ENCODE measurements at places on chromosomes 5 and 9.
A peak's percentile ranks its signal among the peaks of the same experiment; 100 is the strongest.

DNA sequence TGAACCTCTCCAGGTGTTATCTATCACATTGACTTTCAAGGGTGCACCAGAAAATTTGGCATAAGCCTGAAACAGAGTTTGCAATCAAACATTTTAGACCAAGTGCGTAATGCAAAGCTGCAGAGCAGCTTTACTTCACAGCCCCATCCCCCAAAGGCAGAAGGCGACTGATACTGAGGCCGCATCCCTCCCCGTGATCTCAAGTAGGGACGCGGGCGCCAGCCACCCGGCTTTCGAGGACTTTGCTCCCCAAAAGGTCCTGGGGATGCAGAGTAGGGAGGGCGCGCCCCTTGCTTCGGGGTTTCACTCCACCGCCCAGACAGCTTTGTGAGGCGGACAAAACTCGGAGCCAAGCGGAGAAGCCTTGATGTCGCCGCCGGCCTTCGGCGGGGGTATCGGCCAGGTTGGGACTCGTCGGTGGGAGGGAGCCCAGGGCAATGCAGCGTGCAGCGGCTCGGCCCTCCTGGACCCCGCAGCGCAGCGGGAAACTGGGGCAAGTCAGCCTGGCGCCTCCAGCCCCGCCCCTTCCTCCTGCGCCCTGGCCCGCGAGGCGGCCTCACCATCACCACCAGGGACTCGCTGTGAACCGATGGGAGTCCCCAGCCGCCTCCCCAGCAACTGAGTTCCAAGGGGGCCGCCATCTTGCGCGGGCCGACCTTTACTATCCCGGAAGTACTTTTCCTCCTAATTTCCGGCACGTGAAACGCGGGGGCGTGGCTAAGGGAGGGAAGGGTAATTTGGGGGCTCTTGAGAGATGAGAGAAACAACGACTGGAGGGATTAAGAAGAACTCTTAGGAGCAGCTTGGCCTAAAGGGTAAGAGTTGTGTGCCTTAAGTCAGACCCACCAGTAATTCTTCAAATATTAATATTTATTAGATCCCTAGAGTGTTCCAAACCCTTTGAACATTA, at the start of gene MTX3:
TSS of gene MTX3 (minus strand) at position 665 of the 910 bp plus-strand sequence. CDS start at position 641, 24 bp downstream.
- peak; percentile 72 for DNase-seq

DNA sequence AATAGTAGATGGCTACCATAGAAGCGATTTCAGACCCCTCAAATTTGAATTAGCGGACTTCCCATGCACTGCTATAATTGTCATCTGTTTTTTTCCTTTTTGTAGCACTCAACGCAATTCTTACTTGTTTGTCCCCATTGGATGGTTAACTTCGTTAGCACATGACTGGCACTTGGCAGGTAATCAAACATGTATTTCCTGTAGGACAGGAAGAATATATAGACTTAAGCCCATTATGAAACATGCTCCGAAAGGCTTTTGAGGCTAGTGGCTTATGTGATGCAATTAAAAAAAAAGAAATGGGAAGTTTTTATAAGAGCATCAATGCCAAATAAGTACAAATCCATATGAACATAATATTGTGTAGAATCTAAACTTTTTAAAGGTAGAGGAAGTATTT, 301.2 kb downstream of the PSAT1 start:
- DNase-seq, result no peak

GRCh38 chr5:171615705-171616640, 169.6 kb upstream of the SMIM23 start:
- no peak for DNase-seq

DNA sequence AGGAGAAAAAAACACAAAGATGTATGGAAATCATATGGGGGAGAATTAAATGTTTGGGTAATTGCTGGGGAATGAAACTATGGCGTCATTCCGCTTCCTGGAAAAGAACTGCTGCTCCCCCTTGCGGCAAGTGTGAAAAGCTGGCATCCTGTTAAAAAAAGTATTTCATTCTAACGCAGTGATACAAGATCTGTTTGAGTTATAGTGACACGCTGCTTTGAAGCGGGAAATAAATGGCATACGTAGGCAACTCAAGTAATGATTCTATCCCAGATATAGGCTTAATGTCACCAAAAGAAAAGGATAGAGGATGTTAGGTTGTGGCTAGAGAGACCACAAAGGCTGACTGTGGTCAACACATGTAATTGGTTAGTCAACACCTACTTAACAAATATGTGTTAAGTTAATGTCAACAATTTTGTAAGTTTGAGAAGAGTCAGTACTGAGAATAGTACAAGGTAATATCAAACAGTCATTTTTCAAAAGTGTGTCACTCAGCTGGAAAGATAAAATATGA, 70.2 kb upstream of the ALDH1A1 start:
- DNase-seq, result peak; percentile 28

- no peak for DNase-seq
Observed at GRCh38 chr5:32654427-32654826, 56.7 kb upstream of the NPR3 start.
